ENCODE measurements at places on chromosomes 11 and 22.

GRCh38 chr11:57283231-57283990 lies 41.3 kb downstream of the TNKS1BP1 start:
- DNase-seq: no peak

DNA sequence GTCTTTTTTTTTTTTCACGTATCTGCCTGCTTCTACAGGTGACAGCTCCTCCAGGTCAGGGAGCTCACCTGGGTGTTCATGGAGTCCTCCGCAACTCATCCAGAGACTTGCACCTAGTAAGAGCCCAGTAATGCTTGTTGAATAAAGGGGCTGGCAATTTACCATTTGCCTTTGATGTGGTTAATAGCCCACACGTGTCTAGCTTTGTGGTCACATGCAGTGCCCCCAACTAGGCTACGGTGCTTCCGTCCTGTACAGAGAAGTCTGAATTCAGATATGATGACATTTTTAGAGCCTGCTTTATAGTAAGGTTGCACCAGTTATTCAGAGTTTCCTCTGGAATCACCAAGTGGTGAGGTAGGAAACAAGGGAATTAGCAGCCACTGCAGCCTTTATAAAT lies 199.4 kb upstream of the MTMR2 start:
- no peak for DNase-seq

- DNase-seq: no peak
Observed at GRCh38 chr22:40676644-40677043, 2.6 kb upstream of the MCHR1 start.

GRCh38 chr22:38081941-38082828 lies 1.8 kb downstream of the SLC16A8 start:
- DNase-seq: no peak
